ENCODE measurements at places on chromosomes 2 and 18. TPM values are rescaled to one million over a fixed set of nuclear protein-coding genes. Genes with fewer than 3 reads are reported as not detected.

CAPN14 gene
- total RNA-seq: 0.35 TPM

CHRND gene
- total RNA-seq: not detected

DNA sequence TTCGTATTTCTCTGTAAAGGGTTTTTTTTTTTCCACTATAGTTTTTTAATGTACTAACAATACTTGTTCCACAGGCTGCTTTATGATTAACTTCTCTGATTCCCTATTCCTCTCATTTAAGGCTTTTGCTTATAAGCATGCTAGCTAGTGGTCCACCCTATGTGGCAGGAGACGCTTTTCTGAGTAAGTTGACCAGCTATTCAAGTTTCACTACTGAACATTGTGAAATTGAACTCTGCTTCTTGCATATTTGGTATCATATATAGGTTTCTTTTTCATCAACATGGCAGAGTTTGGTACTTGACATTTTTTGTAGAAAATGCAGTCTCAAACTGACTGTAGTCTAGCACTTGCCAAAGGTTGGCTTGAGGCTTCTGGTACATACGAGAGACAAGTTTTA, 74.2 kb downstream of the OTX1 start:
- no peak for DNase-seq

- peak; percentile 72 for DNase-seq
Measured at GRCh38 chr2:3223080-3223923, 154.3 kb downstream of the EIPR1 start.

- DNase-seq: no peak
Measured at GRCh38 chr18:78871618-78872017, 108.0 kb upstream of the SALL3 start.
